ENCODE measurements at places on chromosomes 3 and 15. TPM values are rescaled to one million over a fixed set of nuclear protein-coding genes. Genes with fewer than 3 reads are reported as not detected.

FBXO40 gene
- not detected for total RNA-seq

HIGD1A gene
- 159 TPM for total RNA-seq

CYP1A2 gene
- total RNA-seq = not detected

SAXO2 gene
- 14.8 TPM for total RNA-seq

LRRIQ4 gene
- 1.6 TPM for total RNA-seq

PPP2R3A gene
- total RNA-seq = 26.1 TPM

TMIE gene
- total RNA-seq = 1.6 TPM

ACTRT3 gene
- 9.2 TPM for total RNA-seq

CLDN11 gene
- 18.2 TPM for total RNA-seq

RASL12 gene
- 6.2 TPM for total RNA-seq

RARB gene
- 31.1 TPM for total RNA-seq

DAPK2 gene
- 3.7 TPM for total RNA-seq

TRIM42 gene
- total RNA-seq = not detected

IL16 gene
- 1.8 TPM for total RNA-seq

All from diencephalon (tissue), 1 donor.